ENCODE measurements at places on chromosomes 3 and 15. TPM values are rescaled to one million over a fixed set of nuclear protein-coding genes. Genes with fewer than 3 reads are reported as not detected.

Gene GRM2
- total RNA-seq: 0.27 TPM

Gene EAF2
- 26.0 TPM for total RNA-seq

Gene ITIH4
- total RNA-seq: 0.60 TPM

Gene PLSCR5
- not detected for total RNA-seq

Data from transverse colon (tissue), 4 donors.